ENCODE measurements at places on chromosomes 1 and 21.

DNA sequence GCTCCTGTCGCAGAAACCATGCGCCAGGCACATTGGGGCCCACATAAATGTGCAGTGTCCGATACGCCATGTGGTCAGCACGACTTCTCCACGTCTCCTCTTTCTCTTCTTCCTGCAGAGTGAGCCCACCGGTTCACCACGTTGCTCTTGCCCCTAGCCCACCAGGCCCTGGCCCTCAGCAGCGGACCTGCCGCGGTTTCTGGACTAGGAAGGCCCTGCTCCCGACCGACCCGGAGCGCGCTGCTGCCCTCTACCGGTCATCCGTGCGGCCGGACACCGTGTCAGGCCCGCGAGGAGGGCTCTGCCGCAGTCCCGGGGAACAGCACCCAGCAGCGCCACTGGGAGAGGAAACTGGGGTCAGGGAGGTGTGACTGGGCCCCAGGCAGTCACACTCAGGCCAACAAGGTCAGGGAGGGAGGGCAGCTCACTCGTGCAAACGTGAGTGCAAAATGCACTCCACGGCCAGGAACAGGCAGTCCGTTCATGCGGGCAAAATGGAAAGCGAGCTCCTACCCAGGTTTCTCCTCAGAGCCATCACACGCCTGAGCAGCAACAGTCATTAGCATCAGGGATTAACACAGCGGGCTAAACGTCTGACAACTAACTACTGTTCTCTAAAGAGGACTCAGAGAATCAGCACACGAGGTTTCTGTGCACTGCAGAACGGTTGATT, 13.7 kb downstream of the TLR5 start:
- peak; percentile 55 for DNase-seq

DNA sequence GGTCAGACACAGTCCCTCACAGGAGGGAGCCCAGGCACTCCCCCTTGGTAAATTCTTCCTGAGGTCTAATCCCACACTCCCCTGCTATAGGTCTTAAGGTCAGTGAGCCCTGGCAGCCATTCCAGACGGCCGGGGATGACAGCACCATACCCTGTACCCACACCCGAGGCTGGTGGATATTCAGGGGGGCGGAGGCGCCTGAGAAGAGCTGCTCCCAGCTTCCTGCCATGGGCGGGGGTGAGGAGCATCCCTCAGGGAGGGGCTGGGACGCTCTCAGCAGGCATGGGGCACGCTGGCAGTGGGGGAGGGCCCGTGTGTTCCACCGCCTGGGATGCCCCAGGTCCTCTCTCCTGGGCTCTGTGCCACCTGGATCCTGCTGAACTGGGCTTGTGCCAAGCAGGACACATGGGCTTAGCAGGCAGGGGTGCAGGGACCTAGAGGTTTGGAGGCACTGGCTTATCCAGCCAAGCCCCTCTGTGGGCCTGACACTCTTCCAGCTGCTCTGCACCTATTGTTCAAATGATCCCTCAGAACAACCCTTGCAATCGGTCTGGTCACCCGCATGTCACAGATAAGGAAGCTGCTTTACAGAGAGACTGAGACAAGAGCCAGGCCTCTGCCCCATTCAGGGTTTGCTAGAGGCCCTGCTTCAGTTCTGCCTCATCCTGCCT, 5.7 kb upstream of the ADGRB2 start:
- no peak for DNase-seq

DNA sequence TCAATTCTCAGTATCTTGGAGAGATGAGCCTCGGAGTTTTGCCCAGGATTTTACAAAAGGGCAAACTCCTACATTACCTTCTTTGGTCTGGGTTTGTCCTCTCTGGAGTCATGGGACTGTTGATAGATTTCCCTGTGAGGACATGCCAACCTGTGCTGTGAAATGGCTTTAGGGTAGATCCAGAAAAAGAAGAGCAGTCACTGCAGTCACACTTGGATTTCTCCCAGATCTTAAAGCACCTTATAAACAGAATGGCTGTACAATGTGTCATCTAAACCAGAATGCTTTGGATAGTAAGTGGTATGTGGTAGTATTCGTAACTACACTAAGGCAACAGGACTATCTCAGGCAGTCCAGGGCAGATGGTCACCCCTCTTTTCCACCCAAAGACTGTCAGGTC, 1.9 kb upstream of the CSRP1 start:
- DNase-seq, result no peak

- DNase-seq, result no peak
Measured at GRCh38 chr1:90753556-90753955, 36.5 kb upstream of the BARHL2 start.

GRCh38 chr1:212554401-212554800, 54.2 kb upstream of the ATF3 start:
- no peak for DNase-seq

GRCh38 chr1:206097381-206097780, 19.8 kb downstream of the AVPR1B start:
- no peak for DNase-seq

- no peak for DNase-seq
Measured at GRCh38 chr1:67626090-67626860, 58.7 kb upstream of the GADD45A start.

DNA sequence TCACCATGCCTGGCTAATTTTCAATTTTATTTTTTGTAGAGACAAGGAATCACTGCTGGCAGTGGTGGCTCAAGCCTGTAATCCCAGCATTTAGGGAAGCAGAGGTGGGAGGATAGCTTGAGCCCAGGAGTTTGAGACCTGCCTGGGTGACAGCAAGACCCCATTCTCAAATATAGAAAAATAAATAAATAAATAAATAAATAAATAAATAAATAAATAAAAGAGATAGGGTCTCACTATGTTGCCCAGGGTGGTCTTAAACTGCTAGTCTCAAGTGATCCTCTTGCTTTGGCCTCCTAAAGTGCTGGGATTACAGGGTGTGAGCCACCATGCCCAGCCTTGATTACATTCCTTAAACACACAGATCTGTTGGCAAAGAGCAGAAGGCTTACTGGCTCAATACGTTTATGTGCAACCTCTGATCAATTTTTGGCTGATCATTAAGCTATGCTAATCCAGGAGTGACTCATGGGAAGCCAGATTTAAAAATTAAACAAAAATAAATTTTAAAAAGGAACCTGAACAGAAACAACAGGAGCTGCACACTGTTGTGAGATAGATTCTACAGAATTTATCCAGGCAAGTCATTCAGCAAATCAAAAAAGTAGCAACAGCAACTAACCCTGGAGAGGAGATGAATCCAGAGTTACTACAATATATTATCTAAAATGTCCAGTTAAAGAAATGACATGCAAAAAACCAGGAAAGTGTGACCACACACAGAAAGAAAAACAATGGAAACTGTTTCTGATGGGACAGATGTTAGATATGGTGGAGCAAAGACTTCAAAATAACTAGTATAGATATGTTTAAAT, 79.4 kb downstream of the RPE65 start:
- no peak for DNase-seq

DNA sequence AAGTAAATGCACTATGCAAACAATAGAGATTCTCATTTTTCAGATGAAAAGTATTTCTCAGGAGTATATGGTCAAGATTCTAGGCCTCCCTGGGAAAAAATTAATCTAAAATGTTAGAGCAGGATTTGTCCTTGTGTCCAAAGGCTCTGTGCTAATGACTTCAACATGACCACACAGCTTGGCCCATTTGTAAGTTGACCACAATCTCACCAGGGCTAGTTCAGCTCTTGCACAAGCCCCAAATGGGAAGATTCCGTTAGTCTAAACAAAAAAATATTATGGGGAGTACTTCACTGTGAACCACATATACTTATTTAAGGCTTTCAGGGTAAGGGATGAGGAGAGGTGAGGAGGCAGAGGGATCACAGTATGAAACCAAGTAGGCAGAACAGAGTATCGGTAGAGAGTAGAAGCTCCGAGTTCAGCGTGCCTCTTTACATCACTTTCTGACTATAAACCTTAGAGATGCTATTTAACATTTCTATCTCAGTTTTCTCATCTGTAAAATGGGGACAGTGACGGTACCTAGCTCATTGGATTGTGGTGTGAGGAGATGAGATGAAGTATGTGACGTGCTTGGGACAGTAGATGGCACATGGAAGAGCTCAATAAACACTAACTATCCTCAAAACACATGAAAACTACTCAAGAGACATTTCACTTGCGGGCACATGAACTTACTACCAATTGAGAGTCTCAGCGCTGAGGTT, 37.8 kb upstream of the CTTNBP2NL start:
- no peak for DNase-seq

DNA sequence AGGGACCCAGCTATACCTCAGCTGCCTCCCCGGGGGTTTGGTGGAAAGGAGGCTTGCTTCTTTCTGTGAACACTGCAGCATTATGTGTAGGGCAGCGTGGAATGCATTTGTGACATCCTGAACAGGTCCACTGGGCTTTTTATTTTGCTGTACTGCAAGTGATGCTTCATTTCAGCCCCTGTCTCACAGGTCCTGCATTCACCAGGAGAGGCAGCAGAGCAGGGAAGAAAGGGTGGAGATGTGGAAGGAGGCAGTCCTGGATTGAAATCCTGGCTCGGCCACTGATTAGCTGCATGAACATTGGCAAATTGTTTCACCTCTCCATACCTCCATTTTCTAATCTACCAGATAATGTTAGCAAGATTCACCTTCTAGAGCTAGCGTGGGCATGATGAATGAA, 77.9 kb upstream of the ZBTB18 start:
- no peak for DNase-seq

DNA sequence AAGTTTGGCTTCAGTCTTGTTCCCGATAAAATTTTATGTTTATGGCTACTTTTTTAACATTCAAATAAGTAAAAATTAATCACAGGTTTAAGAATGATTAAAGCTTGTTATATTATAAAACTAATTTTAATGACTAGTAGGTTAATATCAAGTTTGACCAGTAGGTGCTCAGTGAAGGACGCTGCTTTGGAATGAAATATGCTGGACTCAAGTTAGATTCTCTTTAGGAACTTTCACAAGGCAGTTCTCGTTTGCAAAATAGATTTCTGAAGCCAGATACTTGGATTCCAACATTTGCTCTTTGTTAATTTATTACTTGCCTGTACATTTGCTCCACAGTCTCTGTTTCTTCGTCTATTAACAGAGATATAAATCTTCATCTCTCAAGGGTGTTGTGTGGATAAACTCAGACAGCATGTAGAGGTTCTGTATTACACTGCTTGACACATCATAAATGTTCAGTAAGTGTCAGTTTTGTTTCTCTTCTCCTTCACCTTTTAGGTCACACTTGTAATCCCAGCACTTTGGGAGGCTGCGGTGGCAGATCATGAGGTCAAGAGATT, 432.8 kb upstream of the CHRM3 start:
- DNase-seq, result no peak

GRCh38 chr1:46394872-46395465, 852 bp downstream of the FAAH start:
- no peak for DNase-seq

DNA sequence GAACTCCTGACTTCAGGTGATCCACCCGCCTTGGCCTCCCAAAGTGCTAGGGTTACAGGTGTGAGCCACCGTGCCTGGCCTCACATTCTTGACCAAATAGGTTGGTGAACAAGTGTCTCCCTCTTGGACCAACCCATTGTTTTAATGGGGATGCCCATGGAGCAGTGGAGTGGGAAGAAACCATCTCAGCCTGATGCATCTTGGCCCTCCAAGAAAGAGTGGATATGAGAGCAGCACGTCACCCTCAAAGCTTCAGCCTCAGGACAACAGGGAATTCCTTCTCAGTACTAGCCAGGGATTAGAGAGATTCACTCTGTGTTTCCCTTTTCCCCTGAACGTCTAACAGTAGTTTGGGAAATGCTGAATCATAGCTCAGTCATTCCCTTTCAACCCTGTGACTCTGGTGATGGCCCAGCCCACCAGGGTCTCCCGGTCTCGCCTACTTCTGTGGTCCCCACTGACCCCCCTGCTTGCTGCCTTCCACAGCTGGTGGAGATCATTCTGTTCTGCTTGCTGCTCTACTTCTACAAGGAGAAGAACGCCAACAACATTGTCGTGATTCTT, 37.4 kb downstream of the NIPAL3 start:
- no peak for DNase-seq

GRCh38 chr1:59766227-59766855, 48.4 kb upstream of the HOOK1 start:
- no peak for DNase-seq

- no peak for DNase-seq
Measured at GRCh38 chr1:244948416-244948815, 84.1 kb upstream of the HNRNPU start.

DNA sequence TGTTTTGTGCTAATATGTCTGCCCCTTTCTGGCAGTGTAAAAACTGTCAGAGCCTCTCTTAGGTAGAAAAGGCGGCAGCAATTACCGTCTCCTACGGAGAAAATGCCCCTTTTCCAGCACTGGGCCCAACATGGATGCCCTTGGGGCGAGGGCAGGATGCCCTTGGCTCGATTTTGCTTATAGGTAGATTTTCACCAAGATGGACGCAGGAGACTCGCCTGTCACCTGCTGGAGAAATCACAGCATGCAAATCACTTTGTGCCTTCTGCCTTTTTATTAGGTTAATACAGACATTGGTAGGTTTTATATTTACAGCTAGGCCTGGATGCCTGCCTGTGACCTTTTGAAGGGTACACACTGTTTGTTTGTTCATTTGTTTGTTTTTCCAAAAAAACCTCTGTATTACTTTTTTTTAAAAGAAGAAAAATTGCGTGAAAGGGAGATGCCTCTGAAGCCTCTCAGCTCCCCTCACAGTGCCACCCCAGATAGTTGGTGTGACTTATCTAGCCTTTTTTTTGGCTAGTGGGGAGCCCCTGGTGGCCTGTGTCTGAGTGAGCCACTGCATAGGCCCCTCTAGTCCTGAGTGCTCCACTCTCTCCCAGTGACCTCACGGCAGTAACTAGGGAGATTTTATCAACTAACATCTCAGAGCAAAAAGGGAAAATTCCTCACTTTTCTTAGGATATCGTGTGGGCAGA, 2.5 kb downstream of the ATP1B1 start:
- peak; percentile 56 for DNase-seq

GRCh38 chr1:20602851-20603450, 14.1 kb downstream of the CDA start:
- no peak for DNase-seq

DNA sequence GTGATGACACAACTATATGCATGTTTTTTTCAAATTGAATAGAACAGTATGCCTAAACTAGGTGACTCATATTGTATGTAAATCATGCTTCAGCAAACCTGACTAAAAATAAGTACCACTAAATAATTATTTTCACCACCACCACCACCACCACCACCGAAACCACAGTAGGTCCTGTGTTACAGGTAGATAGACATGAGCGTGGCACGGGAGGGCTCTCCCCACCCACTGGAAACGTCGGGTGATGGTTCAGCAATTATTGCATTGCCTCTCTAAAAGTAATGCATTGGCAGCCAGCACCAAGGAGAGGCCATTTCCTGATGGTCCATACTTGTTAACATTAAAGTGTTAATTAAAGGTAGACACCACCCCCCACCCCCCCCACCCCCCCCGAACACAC, 297.0 kb upstream of the NCAM2 start:
- DNase-seq, result no peak

- no peak for DNase-seq
Measured at GRCh38 chr1:39735731-39736130, 3.0 kb upstream of the PPIE start.

All from KBM-7 (cell line).